ENCODE measurements at places on chromosomes 3 and 15.

DNA sequence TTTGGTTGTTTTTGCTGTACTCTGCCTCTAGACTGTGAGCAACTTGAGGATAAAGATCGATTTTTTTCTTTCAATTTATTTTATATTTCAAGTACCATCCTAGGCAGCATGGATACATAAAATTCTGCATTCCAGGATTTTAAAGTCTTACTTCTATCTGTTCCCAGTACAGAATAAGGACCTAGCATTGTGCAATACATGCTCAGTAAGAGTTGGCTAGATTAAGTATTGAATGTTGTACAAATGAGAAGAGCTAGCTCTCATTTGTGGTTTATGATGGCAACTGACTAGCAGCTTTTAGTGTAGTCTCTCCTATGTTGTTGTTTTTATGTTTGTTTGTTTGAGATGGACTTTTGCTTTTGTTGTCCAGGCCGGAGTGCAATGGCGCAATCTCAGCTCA, 222.7 kb downstream of the TP63 start:
- no peak for DNase-seq

GRCh38 chr15:61556037-61556648, 327.0 kb upstream of the RORA start:
- DNase-seq, result no peak

GRCh38 chr15:29670998-29671981, 151.0 kb downstream of the TJP1 start:
- no peak for DNase-seq

- no peak for DNase-seq
Measured at GRCh38 chr3:122219242-122219872, 35.9 kb downstream of the CASR start.

DNA sequence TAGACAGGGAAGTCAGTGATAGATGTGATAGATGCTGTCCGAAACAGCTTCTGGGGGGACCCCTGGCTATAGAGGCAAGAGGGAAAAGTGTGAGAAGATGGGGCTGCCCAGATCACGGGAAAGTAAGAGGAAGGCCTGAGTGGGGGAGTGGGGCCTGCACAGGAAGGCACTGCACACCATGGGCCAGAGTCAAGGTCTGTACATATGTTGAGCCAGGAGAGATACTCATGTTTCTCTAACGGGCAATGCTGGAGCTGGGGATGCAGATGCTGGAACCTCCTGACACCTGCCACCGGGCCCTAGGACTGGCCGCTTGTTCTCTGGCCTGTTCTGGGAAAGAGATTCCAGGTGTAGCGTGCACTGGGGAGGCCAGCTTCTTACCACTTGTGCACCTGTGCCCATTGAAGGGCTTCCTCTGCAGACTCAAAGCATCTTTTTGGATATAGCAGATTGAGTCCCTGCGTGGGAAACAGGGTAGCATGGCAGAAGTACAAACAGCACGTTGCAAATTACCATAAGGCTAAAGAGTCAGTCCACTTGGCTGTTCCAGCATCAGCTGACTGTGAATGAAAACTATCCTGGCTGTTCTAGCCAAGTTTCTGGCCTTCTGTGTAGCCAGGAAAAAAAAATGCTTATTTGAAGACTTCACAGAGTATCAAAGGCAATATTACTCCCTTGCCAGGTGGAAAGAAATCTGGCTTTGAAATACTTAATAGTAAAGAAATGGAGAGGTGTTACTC, 77.1 kb upstream of the GSK3B start:
- no peak for DNase-seq

- DNase-seq, result no peak
Measured at GRCh38 chr3:176953106-176954060, 243.9 kb downstream of the TBL1XR1 start.

DNA sequence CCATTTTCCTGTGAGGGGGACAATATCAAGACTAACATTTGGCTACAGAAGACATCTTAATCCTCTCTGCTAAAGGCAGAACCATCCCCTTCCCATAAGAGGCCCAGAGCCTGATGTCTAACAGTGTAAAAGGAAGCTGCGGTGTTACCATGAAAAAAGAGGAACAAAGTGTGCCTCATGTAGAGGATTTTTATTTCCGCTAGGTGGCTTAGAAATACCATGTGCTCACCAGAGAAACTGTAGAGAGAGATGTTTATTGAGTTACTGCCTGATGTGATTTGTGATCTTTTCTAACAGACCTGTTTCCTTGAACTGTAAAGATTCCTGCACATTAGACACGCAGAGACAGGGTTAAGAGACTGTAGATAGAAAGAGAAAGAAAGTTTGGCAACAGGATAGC, 22.0 kb downstream of the OR5H15 start:
- peak; percentile 77 for DNase-seq

GRCh38 chr3:194187233-194187944, 51.4 kb downstream of the HES1 start:
- DNase-seq, result no peak

DNA sequence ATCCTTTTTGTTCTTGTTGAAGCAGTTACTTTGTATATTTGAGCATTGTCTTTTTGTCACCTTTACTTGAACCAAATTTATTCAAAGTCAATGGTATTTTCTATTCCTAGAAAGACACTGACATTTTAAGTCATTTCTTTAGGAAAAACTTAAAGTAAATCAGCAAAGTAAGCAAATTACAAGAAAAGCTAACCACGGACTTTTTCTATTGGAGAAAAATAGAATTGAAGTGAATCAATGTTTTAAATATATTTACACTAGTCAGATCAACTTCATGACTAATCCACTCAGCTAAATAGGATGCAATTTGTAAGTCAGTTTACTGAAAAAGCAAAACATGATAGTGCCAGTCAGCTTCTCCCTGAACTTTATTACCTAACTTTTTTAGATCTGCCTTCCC, 733.8 kb upstream of the ALCAM start:
- DNase-seq, result no peak

All from suppressor macrophage treated with lipopolysaccharide for 4 hours (primary cell).